ENCODE measurements at places on chromosomes 2 and 18.

DNA sequence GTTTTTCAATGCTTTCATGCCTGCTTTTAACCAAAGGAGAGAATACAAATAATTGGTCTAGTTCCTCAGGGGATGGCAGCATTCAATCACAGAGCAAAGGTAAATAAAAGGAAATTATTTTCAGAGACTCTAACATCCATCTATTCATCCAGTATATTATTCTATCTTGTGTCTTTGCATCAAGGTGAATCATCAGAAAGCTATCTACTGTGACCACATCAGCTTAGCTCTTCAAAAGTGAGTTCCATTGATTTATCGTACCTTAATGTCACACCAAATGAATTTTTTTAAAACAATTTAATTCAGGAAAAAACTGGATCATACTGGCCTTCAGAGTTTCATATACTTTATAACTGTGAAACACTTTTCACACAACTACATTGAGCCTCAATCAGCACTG lies 66.1 kb downstream of the CHN1 start:
- H3K4me3 ChIP-seq = no peak overlapping the region
- H3K27ac ChIP-seq = no peak overlapping the region
- H3K36me3 ChIP-seq = no peaks in the 10 kb centered on the region
- peaks cover 2% of the 10 kb centered on the region for H3K4me1 ChIP-seq

- H3K36me3 ChIP-seq = peaks cover 90% of the 10 kb centered on the region
- H3K4me1 ChIP-seq = peaks cover 44% of the 10 kb centered on the region
- H3K27me3 ChIP-seq = no peaks in the 10 kb centered on the region
- no peak overlapping the region for H3K4me3 ChIP-seq
- no peak for DNase-seq
- H3K27ac ChIP-seq = peak overlapping the region; percentile 76
Measured at GRCh38 chr2:667332-667999, 9.7 kb downstream of the TMEM18 start.

DNA sequence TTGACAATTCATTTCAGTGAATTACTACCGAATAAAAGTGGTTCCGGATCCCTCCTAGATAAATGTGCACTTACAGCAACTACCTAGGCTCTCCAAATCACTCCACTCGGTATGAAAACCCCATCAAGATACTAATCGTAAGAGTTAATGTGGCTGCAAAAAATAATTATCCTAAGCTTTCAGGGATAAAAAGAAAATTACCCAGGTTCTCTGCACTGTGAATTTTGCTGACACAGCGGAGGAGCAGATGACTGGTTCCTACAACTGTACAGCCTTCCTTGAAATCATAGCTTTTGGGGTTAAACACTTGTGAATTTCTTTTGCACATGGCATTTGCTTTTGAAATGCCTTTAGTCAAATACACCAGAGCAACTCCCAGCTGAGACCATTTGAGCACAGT lies 104.7 kb downstream of the CD226 start:
- no peaks in the 10 kb centered on the region for H3K4me1 ChIP-seq
- no peak overlapping the region for H3K27ac ChIP-seq
- no peak for DNase-seq
- no peaks in the 10 kb centered on the region for H3K27me3 ChIP-seq
- H3K36me3 ChIP-seq = peaks cover 19% of the 10 kb centered on the region
- no peak overlapping the region for H3K4me3 ChIP-seq

DNA sequence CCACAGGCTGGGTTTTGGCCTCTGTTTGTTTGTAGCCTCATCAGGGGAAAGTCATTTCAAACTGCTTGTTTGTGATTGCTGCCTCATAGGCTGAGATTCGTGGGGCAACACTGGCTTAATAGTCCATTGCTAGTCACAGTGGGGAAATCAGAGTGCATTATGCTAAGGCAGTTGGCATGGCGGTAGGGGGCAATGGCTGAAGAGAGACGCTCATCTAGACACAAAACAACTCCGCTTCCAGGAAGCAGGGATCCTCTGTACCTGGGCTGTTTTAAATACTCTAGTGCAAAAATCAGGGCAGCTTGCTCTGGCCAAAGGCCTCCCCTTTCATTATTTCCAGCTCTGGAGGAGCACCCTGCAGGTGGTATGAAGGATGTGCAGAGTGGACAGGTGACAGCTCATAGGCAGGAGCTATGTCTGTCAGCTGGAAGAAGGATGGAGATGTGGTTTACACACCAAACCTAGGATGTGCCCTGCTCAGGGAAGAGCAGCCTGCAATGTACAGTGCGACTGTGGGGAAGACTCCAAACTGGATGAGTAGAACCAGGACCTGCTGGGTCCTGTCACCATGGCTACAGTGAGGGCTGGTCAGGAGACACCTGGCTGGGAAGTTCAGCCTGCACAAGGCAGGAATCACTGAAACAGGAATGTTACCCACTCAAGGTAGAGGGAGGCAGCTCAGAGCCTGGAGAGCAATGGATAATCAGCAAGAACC lies 234.3 kb downstream of the CLIP4 start:
- no peaks in the 10 kb centered on the region for H3K4me1 ChIP-seq
- H3K27ac ChIP-seq = no peak overlapping the region
- H3K4me3 ChIP-seq = no peak overlapping the region
- H3K27me3 ChIP-seq = peaks cover 22% of the 10 kb centered on the region

DNA sequence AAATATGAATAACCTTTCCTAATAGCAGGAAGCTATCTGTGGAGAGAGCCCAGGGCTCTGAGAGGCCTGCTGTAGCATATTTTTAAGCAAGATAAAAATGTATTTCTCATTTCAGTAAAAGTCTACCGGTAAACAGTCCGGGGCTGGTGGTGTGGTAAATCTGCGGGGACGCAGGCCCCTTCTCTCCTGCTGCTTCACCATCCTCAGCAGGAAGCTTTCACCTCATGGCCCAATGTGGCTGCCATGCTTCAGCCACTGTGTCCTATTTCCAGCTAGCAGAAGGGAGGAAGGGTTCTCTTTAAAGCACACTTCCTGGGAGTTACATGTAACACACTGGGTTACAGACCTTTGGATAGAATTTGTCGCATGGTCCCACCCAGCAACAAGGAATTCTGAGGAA lies 79.5 kb upstream of the ODC1 start:
- DNase-seq = peak; percentile 7
- H3K27me3 ChIP-seq = no peaks in the 10 kb centered on the region
- H3K36me3 ChIP-seq = no peaks in the 10 kb centered on the region
- H3K4me3 ChIP-seq = no peak overlapping the region

GRCh38 chr2:184394642-184395041 lies 203.7 kb upstream of the ZNF804A start:
- no peaks in the 10 kb centered on the region for H3K36me3 ChIP-seq
- DNase-seq = no peak
- no peaks in the 10 kb centered on the region for H3K4me1 ChIP-seq
- no peaks in the 10 kb centered on the region for H3K27me3 ChIP-seq
- no peak overlapping the region for H3K4me3 ChIP-seq

- no peak overlapping the region for H3K4me3 ChIP-seq
- peak; percentile 84 for DNase-seq
- H3K4me1 ChIP-seq = no peaks in the 10 kb centered on the region
- peaks cover 33% of the 10 kb centered on the region for H3K27me3 ChIP-seq
- no peaks in the 10 kb centered on the region for H3K36me3 ChIP-seq
Measured at GRCh38 chr2:18520451-18521425, 39.7 kb downstream of the RDH14 start.

DNA sequence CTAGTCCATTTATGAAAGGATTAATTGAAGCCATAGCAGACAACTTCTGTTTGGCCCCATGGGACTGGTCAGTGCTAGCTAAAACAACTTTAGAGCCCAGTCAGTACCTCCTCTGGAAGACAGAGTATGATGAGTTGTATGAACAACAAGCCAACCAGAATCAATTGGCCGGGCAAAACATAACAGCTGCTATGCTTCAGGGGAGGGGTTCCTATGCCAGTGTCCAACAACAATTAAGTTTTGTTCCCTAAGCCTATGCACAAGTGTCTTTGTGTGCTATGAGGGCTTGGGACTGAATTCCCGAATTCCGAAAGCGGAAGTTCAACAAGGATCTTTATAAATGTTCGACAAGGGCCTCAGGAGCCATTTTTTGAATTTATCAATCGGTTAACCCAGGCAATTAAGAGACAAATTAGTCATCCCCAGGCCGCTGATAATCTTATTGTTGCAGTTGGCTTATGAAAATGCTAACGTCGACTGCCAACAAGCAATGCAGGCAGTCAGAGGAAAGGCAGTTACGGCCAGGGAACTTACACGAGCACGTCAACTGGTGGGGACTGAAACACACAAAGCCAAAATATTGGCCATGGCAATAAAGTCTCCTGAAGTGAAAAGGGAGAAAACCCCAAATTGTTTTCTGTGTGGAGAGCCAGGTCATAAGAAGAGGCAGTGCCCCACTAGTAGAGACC lies 57.9 kb downstream of the ZNF638 start:
- H3K27me3 ChIP-seq = no peaks in the 10 kb centered on the region
- no peak overlapping the region for H3K27ac ChIP-seq
- no peaks in the 10 kb centered on the region for H3K4me1 ChIP-seq
- no peak overlapping the region for H3K4me3 ChIP-seq

DNA sequence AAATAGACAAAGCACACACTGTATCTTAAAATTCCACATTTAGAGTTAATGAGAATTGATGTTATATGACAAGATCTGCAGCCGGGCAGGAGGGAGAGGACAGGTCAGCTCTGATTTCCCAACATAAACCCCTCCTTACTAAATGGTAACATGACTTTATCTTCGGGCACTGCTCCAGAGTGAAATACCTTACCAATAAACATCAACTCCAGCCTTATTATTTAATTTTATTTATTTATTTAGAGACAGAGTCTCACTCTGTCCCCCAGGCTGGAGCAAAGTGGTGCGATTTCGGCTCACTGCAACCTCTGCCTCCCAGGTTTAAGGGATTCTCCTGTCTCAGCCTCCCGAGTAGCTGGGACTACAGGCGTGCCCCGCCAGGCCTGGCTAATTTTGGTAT lies 1.7 kb downstream of the CYB5A start:
- H3K27me3 ChIP-seq = no peaks in the 10 kb centered on the region
- peaks cover 4% of the 10 kb centered on the region for H3K36me3 ChIP-seq
- H3K4me3 ChIP-seq = peak overlapping the region; percentile 94
- no peak overlapping the region for H3K27ac ChIP-seq

DNA sequence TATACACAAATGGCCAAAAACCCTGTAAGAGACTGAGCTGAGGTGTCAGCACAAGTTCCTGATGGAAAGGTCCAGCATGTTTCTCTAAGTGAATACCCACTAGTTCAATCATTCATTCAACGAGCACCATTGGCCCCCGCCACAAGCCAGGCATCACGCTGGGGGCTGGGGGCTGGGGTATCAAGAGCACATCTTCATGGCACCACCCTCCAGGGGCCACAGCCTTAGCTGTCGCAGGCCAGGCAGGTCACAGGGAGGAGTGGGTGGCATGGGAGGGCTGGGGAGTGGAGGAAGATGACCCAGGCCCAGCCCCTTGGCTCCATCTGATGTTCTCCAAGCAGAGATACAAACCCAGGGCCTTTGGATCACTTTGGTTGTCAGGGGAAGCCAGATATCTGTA lies 97.9 kb downstream of the ACKR3 start:
- no peak overlapping the region for H3K27ac ChIP-seq
- peaks cover 27% of the 10 kb centered on the region for H3K27me3 ChIP-seq
- no peak for DNase-seq
- no peaks in the 10 kb centered on the region for H3K36me3 ChIP-seq
- no peak overlapping the region for H3K4me3 ChIP-seq

DNA sequence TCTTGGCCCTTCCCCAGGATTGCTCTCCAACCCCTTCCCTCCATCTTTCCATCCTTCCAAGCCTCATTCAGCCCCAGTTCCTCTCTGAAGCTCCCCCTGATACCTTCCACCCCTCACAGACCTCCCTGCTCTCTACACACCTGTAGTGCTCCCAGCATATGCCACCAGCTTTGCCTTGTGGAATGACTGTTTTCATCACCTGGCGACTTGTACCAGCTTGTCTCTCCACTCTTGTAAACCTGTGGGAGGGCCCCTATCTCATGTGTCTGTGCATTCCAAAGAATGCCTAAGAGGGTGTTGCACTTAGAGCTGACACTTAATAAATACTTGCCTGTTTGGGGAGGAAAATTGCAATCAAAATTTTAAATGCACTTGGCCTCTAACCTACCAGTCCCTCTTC lies 198.7 kb downstream of the BCL11A start:
- H3K27ac ChIP-seq = no peak overlapping the region
- H3K4me3 ChIP-seq = no peak overlapping the region
- DNase-seq = no peak
- no peaks in the 10 kb centered on the region for H3K36me3 ChIP-seq

- H3K4me1 ChIP-seq = no peaks in the 10 kb centered on the region
- no peak overlapping the region for H3K27ac ChIP-seq
- H3K36me3 ChIP-seq = no peaks in the 10 kb centered on the region
Measured at GRCh38 chr2:222722327-222722946, 51.0 kb downstream of the MOGAT1 start.

DNA sequence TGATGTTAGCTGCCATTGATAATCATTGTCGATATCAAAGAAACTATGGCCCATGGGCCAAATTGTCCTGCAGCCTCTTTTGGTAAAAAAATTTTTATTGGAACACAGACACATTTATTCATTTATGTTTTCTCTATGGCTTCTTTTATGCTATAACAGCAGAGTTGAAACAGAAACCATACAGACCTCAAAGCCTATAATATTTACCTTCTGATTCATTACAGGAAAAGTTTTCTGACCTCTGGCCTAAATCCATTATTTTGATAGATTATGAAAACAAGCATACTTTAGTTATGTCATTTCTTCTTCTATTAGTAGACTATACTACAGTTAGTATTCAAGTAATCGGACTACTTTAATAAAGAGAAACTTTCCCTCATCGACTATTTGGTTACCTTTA lies 349.7 kb upstream of the GALNT5 start:
- no peaks in the 10 kb centered on the region for H3K4me1 ChIP-seq
- no peak overlapping the region for H3K4me3 ChIP-seq
- no peak overlapping the region for H3K27ac ChIP-seq

DNA sequence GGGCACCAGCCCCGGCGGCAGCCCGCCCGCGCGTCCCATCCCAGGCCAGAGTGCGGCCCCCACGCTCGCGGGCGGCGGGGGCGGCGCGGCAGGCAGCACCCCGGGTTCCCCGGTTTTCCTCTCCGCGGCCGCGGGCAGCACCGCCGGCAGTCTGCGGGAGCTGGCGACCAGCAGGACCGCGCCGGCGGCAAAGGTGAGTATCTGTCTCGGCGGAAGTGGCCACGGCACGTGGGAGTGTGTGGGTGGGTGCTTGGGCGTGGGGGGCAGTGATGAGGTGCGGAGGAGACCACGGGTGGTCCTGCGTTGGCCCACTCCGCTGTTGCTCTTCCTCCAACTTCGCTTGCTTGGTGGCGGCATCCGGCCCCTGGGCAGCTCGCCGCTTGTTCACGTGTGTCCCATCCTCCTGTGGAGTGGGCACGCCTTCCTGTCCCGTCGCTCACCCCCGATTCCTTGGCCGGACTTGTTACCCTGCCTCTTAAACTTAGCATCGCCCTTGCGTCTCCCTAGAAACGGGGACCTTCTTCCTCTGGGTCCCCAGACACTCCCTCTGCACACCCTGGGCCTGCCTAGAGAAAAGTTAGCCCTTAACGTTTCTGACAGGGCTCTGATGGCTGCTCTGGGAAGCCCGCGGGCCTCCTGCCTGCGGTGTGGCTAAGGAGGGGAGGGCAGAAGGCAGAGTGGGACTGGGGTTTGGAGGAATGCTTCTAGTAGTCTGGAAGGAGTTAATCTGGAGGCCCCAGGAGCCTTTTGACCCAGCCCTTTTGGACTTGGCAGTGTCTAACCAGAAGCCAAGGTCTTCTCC lies 1.1 kb downstream of the SH3RF3 start:
- H3K4me3 ChIP-seq = peak overlapping the region; percentile 78
- H3K36me3 ChIP-seq = no peaks in the 10 kb centered on the region
- peaks cover 55% of the 10 kb centered on the region for H3K4me1 ChIP-seq
- H3K27ac ChIP-seq = peak overlapping the region; percentile 63
- peaks cover 34% of the 10 kb centered on the region for H3K27me3 ChIP-seq
